ENCODE measurements at places on chromosomes 5 and 9.

DNA sequence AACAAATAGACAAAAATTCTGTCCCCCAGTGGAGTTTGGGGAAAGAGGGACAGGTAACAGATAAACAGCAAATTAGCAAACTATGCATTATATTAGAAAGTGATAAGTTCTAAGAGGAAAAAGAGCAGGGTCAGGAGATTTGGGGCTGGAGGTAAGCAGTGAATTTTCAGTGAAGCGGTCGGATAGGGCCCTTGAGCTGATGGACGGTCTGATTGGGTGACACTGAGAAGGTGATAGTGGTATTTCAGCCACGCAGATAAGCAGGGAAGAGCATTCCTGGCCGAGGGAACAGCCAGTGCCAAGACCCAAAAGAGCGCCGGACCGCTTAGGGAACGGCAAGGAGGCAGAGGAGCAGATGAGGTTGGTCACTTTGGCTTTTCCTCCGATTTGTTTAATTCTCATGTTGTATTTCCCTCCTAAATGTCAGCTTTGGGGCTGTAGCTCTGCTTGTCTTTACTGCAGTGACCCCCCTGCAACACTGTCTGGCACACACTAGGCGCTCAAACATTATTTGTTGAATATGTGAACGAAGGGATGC lies 1.1 kb upstream of the PTPN3 start:
- DNase-seq, result no peak

GRCh38 chr5:4511996-4512656 lies 628.0 kb upstream of the ADAMTS16 start:
- no peak for DNase-seq

DNA sequence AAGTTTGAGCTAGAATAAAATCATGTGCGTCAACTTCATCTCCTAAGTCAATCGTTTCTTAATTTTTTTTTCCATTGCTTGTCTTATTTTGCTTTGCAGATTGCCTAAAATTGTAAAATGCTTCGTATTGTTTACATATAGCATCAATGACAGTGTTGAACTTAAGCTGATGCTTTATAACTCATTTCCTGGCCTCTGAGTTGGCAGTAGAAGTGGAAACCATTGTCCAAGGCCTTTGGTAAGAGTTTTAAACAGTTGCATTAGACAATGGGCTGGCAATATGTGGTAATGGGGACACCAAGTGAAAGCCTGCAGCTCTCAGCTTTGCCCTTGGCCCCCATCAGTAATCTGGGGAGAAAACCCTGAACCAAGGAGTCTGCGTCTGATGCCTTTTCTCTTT lies 154.8 kb upstream of the GAS1 start:
- no peak for DNase-seq

- no peak for DNase-seq
These were observed 3.3 kb downstream of the SGCD start for GRCh38 chr5:156330141-156330870.

- DNase-seq, result no peak
These were observed 165.1 kb downstream of the CAAP1 start for GRCh38 chr9:26727471-26727870.

DNA sequence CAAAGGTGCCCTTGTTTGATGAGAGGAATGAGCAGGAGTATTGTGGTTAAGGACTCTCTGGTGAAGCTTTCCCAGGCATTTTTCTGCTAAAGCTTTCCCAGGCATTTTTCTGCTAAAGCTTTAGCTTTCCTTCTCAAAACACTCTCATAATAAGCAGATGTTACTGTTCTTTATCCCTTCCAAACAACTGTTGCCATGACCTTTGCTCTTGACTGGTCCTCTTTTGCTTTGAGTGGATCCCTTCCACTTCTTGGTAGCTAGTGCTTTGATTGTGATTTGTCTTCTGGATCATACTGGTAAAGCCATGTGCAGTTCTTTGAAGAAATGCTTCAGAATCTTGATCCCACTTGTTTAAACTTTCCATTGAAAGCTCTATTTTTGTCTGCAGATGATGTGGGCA lies 85.8 kb downstream of the GPBP1 start:
- DNase-seq, result no peak

DNA sequence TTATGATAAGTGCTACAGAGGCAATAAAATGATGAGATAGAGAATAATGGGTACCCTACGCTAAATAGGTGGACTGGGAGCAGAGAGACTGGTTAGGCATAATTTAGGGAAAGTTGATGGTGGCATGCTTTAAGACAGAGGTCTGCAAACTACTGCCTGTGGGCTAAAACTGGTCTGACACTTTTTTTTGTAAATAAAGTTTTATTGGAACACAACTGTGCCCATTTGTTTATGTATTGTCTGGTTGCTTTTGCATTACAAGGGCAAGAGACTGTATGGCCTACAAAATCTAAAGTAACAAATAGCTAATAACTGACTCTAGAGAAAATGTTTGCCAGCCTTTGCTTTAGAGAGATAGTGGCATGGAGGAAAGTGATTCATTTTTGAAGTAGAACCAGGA lies 2.5 kb downstream of the ERCC6L2 start:
- no peak for DNase-seq

- DNase-seq, result no peak
These were observed 77.9 kb downstream of the HMCN2 start for GRCh38 chr9:130343445-130343918.

DNA sequence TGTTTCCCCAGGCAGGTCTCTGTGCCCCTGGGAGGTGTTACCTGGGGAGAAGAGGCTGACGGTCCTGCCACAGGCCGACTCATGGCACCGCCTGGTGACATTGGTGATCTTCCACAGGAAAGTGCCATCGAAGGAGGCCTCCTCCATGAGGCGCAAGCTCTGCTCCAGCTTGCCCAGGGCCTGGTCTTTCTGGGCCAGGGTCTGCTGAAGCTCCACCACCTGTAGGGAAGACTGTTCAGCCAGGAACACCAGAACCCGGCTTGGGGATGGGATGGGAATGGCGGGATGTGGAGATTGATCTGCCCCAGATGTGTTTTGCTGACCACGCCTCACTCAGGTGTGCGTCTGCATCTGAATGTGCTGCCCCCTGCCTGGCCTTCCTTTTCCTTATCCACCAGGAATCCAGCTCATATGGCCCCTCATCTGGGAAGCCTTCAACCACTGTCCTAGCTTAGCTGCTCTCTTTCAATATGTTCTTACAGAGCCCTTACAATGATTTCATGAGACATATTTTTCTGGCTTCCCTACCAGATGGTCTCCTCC lies 15.2 kb downstream of the TRAF1 start:
- no peak for DNase-seq

DNA sequence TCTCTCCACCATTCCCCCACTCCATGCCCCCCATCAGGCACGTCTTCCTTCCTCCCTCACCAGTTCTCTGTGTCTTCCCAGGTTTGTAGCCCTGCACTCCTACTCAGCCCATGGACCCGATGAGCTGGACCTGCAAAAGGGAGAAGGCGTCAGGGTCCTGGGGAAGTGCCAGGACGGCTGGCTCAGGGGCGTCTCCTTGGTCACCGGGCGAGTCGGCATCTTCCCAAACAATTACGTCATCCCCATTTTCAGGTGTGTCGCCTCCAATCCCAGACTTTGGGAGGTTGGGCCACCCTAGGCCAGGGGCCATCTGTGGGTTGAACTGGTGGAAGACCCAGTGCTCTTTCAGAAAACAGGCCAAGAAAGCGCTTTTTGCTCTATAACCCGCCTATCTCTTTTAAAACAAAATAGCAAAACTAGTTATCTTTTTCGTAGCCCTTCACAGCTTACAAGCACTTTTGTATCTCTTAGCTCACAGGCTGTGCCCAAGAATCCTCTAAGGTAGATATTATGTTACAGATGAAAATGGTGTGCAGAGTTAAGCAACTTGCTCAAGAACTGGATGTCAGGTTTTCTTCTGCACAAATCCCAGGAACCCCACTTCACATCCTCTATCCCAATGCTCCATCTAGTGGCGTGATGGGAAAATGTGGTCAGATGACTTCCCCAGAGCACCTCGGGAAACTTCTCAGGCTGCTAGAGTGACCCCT lies 56.2 kb downstream of the PLAC8L1 start:
- peak; percentile 36 for DNase-seq

- DNase-seq, result no peak
These were observed 16.9 kb upstream of the ADRA1B start for GRCh38 chr5:159899067-159900049.

- DNase-seq, result no peak
These were observed 249.5 kb upstream of the PTGER4 start for GRCh38 chr5:40430101-40430710.

- no peak for DNase-seq
These were observed 850 bp upstream of the CCL19 start for GRCh38 chr9:34691936-34692315.

DNA sequence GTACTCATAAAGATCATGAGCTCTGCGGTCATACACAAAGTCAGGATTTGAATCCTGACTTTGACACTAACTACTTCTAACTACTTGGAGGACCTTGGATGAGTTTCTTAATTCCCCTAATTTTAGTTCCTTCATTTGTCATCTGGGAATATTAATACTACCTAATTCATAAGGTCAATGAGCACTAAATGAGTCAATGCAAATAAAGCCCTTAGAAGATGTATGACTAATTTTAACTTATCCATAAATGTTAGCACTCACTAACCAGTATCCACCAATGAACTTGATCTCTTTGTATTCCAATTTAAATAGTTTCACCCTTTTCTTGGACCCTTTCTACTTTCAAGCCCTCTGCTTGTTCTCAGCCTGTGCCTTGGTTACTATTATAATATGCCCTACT lies 1106.4 kb downstream of the CDH18 start:
- DNase-seq, result no peak

GRCh38 chr5:17024686-17025180 lies 88.6 kb upstream of the MYO10 start:
- no peak for DNase-seq

DNA sequence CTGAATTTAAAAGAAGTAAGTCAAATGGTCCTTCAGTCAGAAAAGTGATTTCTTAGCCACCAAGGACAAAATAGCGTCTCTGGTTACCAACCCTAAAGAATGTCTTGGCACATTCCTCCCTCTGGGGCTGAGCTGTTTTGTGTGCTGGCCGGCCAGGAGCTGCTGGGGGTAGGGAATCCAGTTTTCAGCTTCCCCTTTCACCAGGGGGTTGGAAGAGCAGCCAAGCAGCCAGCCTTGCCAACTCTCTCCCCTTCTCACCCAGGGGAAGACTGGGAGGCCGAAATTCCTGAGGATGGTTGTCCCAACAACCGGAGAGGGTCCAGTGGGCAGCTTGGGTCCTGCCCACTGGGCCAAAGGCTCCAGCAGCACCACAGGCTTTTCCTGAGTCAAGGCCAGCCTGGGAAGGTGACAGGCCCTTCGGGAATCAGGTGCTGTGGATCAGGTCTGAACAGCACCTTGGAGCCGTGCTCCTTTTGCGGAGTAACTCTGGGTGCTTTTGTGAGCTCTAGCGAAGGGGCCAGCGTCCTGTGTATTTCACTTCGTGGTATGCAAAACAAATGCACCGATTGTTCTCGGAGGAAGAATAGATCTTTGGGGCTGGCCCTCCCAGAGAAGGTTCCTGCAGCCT lies 4.2 kb downstream of the WWC1 start:
- no peak for DNase-seq

DNA sequence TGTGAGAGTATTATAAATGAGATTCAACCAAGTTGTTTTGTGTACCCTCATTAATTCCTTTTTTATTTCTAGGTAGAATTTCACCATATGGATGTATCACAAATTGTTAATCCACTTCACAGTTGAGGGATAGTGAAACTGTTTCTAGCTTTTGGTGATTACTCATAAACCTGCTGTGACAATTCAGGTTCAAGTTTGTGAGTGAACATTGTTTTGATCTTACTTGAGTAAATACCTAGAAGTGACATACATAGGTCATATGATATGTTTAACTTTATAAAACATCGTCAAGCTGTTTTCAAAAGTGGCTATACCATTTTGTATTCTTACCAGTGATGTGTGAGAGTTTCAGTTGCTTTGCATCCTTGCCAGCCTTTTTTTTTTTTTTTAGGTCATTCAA lies 112.9 kb downstream of the CAMK4 start:
- DNase-seq, result no peak

GRCh38 chr5:34412736-34413135 lies 243.4 kb upstream of the RAI14 start:
- no peak for DNase-seq

DNA sequence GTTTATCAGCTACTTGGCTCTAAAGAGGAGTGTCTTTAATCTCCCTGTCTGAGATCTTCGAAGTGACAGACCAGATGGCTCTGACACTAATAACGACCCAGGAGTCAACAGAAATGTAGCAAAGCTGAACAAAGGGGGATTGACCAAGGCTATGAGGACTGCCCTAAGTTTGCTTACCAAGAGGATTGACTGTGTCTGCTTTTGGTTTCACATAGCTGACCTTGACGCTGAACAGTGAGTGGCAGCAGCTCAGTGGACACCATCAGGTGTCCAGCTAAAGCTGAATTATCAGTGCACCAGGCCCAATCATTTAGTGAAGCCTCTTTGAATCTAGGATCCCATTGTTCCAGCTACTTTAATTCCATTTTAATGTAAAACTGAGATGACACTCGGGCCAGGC lies 262.6 kb downstream of the COX7C start:
- DNase-seq, result no peak

GRCh38 chr5:1163366-1163765 lies 38.0 kb upstream of the SLC6A19 start:
- no peak for DNase-seq

GRCh38 chr9:26426551-26427131 lies 466.0 kb downstream of the CAAP1 start:
- no peak for DNase-seq

- no peak for DNase-seq
These were observed 27.0 kb upstream of the ZNF622 start for GRCh38 chr5:16492398-16493140.

GRCh38 chr5:96036301-96036700 lies 74.7 kb upstream of the ELL2 start:
- DNase-seq, result no peak

GRCh38 chr9:132367613-132368313 lies 13.0 kb upstream of the SETX start:
- no peak for DNase-seq

- DNase-seq, result no peak
These were observed 49.0 kb downstream of the SECISBP2 start for GRCh38 chr9:89367281-89367680.

DNA sequence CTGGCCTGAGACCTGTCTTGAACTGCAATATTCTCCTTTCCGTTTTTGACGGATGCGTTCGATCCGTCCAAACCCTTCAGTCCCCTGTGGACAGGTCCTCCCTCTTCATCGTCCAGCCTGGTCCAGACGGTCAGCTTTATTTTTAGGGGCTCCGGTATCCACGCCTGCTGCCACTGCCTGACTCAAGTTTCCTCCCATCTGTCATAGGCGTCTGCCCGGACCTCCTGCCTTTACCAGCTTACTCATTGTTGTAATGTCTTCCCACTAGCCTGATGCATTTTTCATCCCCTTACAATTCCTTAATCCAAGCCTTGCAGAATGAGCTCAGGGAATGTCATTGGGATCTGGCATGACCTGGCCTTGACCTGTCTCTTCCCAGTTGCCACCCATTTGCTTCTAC lies 145.8 kb downstream of the TENT4A start:
- DNase-seq, result no peak

- no peak for DNase-seq
These were observed 56.1 kb downstream of the AGXT2 start for GRCh38 chr5:34991486-34992238.

DNA sequence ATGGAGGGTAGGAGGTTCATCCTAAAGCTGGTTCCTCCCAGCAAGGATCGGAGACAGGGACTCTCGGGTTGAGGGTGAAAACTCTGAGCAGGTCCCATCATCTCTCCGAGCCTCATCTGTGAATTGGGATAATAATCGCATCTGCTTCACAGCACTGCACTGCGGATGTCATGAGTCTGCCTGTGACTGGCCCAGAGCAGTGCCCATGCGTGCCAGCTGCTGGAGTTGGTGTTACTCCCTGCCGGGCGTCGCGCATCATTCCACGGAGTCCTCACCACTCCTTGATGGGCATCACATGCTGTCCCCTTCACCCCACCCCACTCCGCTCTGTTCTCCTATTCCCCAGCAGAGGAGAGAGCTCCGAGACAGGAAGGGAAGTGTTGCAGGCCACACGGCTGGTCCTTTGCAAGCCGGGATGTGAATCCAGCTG lies 35.1 kb upstream of the ORM1 start:
- no peak for DNase-seq

Data from smooth muscle cell of the brain vasculature (primary cell).